SHP77 treated with DMSO at 0.1 percent for 48 hours (cell line): ENCODE measurements at places on chromosomes 2 and 18.

DNA sequence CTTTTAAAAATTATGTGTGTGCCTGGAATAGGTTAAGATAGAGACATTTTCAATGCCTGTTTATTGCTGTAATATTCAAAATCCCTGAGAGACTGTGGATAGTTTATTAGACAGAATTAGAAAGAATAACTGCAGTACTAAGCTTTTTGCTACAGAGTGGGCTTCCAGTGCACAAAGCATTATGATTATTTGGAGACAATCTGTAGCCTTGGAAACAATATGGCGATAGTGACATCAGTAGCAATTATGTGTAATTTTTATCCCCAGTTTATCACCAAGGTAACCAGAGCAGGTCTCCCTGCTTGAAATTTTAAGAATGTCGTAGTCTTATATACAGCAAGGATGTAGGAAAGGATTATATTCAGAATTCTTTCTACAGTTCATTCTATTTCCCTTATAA lies 100.0 kb downstream of the MYO3B start:
- no peak for DNase-seq

DNA sequence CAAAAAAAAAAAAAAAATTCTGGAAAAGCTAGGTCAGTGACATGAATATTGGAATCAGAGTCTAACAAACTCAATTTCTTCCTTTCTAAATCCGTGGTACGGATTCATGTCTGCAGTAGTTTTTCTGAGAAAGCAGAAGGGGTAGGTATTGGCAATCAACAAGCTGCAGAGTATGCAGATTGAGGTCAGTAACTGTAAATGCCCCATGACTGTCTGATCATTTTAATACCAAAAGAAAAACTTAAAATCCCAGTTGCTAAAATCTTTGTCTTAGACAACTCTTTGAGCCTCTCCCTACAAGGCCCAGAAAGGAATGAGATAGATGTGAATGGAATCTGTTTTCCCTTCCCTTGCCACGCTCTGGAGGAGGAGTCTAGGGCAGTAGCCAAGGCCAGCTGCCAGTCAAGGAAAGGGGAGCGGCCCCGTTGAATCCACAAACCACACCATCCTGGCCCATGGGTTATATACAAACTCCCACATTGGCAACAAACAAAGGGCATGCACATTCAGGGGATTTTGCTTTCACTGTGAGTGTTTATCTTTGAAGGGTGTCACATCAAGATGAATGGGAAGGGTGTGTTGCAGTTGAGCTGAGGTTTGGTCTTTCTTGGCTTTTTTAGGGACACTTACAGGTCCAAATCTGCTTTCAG lies 6.1 kb upstream of the CASP8 start:
- no peak for DNase-seq

- no peak for DNase-seq
Observed at GRCh38 chr18:12305211-12305610, 2.8 kb upstream of the TUBB6 start.

GRCh38 chr18:52875725-52876124 lies 535.7 kb downstream of the DCC start:
- DNase-seq = no peak

DNA sequence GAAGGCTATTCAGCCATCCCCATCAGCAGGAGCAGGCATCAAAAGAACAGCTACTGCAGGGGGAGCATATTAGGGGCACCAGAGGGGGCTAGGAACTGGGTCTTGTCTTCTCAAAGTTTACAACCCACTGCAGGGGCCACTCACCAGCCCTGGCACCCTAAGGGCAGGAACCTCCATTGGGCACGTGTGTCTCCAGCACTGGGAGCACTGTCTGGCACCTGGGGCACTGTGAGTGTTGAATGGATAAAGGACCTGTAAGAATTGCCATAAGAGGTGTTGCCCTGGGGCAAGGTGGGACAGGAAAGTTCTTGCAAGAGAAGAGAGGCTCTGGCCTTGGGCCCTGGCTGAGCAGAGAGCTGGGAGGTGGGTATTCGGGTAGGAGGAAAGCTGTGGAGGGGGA lies 1.4 kb upstream of the STEAP3 start:
- no peak for DNase-seq

DNA sequence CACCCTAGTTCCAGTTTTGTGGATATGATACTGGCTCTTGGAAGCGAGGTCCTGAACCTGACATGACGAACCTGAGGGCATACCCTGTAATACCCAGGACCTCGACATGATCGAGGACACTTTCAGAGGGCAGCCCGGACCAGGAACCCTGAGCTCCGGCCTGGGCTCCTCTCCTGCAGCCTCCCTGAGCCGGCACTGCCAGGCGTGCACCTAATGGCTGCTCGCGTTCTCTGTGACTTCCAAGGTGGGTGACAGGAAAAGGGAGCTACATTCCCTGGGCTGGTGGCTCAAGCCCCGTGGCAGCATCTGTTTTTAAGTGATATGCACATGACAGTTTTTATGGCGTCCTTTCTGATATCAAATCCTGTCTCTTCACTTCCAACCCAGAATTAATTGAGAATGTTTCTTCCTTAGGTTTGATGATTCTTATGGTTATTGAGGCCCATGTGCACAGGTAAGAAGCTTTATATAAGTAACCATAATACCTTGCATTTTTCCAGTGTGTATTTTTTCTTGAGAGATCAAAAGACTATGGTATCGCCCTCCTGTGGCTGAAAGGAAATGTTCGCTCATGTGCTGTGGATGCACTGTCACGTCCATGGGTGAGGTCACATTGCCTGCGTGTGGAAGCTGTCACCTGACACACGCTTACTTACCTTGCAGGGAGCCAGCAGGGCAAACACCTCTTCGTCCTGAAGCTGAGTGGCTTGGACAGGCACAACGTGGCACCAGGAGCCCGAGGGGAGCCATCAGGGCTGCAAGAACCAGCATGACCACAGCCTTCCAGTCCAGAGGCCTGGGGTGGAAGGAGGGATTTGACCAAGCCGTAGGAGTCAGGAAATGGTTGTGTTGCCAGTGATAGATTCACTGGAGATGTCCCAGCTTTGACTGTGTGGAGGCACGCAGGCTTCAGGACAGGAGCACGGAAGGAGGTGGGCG lies 367.4 kb upstream of the MYT1L start:
- peak; percentile 82 for DNase-seq

GRCh38 chr2:213238753-213239495 lies 45.3 kb upstream of the SPAG16 start:
- DNase-seq = no peak

GRCh38 chr2:217950401-217950871 lies 52.4 kb downstream of the TNS1 start:
- DNase-seq = no peak

GRCh38 chr2:217983276-217984233 lies 19.2 kb downstream of the TNS1 start:
- no peak for DNase-seq

DNA sequence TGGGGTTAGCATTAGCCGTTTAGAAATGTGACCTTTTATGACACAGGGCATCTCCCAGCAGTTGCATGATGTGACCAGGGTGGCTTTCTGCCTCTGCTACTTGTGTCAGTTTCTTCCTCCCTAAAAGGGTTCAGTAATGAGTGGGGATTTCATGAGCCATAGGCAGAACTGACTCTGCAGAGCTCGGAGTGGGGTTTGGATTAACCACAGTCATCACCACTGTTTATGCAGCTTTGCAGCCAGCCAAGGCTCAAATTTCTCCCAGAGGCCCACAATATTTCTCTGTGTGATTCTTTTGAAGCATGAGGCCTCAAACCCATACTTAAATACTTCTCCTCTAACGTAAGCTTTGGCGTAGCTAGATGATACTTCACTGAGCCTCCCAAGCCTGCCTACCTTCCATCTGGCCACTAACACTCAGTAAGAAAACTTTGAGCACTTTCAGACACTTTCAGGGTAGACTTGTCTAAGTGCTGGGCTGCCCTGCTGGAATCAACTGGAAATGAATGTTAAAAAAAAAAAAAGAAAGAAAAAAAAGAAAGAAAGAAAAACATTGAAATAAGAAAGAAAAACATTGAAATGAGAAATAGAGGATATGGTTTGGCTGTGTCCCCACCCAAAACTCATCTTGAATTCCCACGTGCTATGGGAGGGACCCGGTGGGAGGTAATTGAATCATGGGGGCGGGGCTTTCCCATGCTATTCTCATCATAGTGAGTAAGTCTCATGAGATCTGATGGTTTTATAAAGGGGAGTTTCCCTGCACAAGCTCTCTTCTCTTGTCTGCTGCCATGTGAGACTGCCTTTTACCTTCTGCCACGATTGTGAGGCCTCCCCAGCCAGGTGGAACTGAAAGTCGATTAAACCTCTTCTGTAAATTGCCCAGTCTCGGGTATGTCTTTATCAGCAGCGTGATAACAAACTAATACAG lies 11.5 kb upstream of the LAPTM4A start:
- no peak for DNase-seq

DNA sequence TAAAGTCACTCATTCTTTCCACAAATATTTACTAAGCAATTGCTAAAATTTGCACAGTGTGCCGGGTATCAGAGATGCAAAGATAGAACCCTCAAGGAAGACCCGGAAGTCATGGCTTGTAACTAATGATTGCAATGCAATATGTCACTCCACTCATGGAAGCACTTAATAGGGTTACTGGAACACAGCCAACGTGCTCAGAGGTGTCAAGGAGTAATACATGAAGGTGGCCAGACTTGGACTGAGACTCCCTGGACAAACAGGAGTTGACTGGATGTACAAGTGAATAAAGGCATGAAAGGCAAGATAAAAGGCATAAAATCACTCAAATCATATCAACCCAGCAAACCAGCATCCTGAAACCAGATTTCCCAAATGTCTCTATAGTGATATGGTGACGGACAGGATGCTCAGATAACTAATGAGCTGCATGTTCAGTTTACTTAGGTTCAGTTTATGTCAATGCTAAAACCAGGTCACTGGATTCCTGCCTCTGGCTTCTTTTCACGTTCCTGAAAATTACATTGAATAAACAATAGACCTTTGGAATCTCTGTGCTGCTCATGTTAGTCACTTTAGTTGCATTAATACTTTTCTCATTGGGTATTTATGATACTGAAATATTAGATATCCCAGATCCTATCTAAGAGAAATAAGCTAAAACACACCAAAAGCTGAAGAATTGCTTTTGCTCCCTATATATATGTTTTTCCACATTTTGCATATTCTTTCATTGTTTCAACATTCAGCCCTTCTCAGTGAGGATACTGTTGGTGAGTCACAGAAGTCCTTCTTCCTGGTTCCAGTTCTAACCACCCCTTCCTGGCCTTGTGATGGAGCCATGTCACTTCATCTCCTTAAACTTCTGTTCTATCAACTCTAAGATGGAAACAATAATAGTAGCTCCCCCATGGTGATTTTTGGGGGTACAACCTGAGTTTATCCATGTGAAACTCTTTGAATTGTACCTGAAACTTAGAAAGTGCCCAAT lies 688.9 kb upstream of the ID2 start:
- peak; percentile 6 for DNase-seq

- DNase-seq = no peak
Observed at GRCh38 chr2:63300835-63301234, 250.2 kb downstream of the OTX1 start.

DNA sequence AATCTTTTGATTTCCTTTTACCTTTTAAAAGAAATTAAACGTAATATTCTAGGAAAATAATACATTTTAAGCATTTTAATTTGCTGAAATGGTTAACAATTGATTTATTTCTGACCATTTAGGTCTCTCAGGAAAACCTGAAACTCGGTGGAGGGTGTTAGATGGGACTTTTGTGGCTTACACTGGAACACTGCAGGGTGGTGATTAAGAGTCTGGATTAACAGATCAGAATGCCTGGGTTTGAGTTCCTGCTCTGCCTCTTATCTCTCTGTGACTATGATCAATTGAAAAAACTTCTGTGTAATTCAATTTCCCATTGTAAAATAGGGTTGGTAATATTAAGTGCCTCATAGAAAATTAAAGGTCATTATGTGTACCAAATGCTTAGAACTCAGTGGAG lies 168.7 kb downstream of the UBE2E3 start:
- no peak for DNase-seq

- no peak for DNase-seq
Observed at GRCh38 chr2:180319586-180320405, 312.7 kb upstream of the CWC22 start.

- no peak for DNase-seq
Observed at GRCh38 chr2:31067259-31067658, 71.0 kb downstream of the GALNT14 start.

DNA sequence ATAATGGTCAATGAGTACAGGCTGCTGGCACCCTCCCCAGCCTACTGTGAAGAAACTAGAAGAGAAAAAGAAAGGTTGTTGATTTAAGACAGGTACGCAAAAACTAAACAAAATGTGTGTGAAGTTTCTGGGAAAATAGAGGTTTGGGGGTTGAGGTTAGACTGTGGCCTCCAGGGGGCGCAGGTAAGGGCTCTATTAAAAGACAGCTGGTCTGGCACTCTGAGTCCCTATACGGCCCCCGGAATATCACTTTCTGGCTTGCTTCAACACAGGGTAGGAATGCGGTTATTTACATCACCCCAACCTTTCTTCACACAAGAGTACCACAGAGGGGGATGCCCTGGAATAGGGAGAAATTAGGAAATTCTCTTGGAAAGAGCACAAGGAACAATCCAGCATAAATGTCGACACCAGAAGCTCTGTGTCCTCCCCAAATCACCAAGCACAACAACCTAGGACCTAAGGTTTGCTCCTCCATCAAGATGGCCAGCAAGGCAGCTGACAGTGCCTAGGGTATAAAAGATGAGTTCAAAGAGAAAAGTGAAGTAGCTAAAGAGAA lies 480.8 kb upstream of the KLHL29 start:
- no peak for DNase-seq

- DNase-seq = no peak
Observed at GRCh38 chr2:176122052-176122682, 352 bp upstream of the HOXD9 start.

GRCh38 chr2:51324051-51324450 lies 292.1 kb upstream of the NRXN1 start:
- DNase-seq = no peak

DNA sequence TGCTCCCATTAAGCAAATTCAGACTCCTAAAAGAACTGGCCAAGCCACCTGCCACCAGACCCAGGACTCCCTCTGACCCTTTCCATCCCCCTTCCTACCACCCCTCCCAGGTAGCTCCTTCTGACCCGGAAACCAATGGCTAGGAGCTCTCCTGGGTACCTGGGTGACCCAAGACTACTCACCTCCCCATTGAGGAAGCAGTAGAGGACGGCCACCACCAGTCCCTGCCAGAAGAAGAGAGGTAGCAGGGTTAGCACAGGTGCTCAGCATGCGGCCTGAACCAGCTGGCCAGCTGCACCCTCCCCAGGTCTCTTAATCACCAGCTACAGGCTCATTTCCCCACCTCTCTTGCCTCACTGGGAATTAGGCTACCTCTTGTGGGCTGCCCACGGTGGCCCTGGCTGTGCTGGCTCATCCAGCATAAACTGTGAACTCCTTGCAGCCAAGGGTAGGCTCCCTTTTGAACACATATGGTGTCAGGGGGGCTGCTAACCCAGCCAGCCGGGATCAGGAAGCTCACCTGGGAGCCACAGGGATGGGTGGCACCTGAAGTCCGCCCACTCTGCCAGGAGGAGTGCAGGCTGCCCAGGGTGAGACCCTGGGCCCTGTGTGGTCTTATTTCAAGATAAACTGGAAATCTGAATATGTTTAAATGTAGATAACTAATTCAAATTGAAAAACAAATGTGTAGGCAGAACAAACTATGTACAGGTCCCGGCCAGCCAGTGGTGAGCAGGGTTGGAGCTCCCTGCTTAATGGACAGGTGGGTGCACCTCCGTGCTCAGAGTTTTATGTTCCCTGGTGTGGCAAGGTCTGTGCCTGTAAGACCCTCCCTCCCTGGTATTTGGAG lies 9.9 kb downstream of the TMEM37 start:
- DNase-seq = no peak
